Cardiac muscle cell (in vitro differentiated cells and primary cell): ENCODE measurements at places on chromosomes 4 and X. TPM values are rescaled to one million over a fixed set of nuclear protein-coding genes. Genes with fewer than 3 reads are reported as not detected.

The GAGE2A gene
- total RNA-seq: not detected in 2 replicates

The TEX13D gene
- total RNA-seq: not detected in 2 replicates

The RADX gene
- 4.5 and 6.3 TPM in 2 replicates for total RNA-seq

The HS6ST2 gene
- 20.6 and 27.1 TPM in 2 replicates for total RNA-seq

The MMRN1 gene
- 0.27 and 1.3 TPM in 2 replicates for total RNA-seq

The GSX2 gene
- total RNA-seq: not detected in 2 replicates

The CYLC1 gene
- not detected in 2 replicates for total RNA-seq

The ATP1B4 gene
- 0.11 and 0.45 TPM in 2 replicates for total RNA-seq

The TET2 gene
- total RNA-seq: 19.2 and 23.3 TPM in 2 replicates

The FGFBP2 gene
- not detected in 2 replicates for total RNA-seq

The NAP1L3 gene
- total RNA-seq: 61.4 and 67.6 TPM in 2 replicates

The RNF175 gene
- 1.3 and 1.9 TPM in 2 replicates for total RNA-seq

DNA sequence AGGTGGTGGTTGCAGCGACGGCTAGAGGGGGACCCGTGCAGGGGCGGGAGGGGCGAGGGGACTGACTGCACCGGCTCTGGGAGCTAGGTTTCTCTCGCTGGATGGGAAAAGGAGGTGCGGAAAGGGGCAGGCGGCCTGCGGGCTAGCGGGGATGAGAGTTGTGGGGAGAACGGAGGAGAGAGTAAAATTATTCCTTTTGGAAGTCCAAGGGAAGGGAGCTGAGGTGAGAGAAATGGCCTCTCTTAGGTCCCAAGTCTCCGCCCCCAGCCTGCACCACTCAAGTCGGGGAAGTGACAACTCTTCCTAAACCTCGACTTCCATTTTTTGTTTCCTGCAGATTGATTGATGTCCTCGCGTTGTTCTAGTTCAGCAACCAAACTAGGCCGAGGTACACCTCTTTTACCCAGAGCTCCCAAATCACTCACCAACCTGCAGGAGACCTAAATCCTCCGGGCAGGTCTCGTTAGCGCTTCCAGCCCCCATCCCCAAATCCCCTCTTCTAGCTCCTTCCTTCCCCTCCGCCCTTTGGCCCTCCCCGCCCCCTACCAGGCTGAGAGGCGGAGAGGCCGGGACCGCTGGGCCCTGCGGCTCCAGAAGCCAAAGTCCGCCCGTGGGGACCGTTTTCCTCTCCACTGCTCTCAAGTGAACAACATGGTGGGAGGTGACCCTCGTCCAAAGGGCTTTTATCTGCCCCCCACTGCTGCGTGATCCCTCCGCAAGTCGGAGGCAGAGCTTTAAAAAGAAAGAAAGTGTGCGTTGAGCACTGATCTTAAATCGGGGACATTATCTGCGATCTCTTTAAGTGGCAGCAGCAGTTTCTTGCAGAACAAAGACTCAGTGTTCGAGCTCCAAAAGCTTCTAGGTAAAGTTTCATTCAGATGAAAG is 7.3 kb downstream of the PITX2 start:
- DNase-seq: no peak

- DNase-seq: no peak
Observed at GRCh38 chr4:3512279-3512678, 19.9 kb downstream of the LRPAP1 start.

- DNase-seq: no peak
Observed at GRCh38 chr4:34619531-34620162, 1624.7 kb downstream of the ARAP2 start.

- peak; percentile 0 for DNase-seq
Observed at GRCh38 chrX:95791876-95792275, 892.8 kb upstream of the DIAPH2 start.

GRCh38 chr4:139560406-139561104 is 4.5 kb upstream of the SETD7 start:
- no peak for DNase-seq

- DNase-seq: peak; percentile 54
Observed at GRCh38 chr4:74446193-74446868, 1.4 kb downstream of the AREG start.

- DNase-seq: no peak
Observed at GRCh38 chr4:62004881-62005280, 804.8 kb downstream of the ADGRL3 start.

DNA sequence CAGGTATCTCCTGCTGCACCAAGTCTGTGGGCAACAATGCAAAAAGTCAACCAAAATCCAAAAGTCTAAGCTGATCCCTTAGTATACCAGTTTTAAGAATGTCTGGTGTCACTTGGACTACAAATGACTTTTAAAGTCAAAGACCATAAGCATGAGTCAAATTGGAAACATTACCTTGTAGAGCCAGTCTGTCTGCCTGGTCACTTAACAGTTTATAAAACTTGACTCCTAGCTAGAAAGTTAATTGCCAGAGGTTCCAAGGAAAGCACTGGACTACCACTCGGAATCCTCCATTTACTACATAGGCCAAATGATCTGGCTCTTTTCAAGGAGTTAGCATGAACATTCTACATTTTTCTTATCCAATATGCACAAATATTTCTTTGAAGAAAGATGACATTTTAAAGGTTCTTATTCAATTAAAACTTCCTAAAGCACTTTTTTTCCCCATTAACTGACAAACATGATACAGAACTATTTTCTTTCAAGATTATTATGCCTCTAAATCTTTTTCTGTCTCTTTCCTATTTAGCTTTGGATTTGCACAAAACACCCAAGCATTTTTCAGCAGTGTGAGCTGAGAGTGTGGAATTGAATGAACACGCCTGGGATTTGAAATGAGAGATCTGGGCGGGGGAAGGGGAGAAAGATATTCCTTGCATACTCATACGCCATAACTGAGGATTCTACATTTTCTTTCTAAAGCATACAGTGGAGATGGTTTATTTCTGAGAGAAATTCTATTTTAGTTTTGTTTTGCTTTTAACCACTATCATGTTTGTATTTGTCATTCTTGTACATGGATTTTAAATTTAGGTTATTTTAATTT is 188.4 kb downstream of the SHROOM3 start:
- DNase-seq: no peak

GRCh38 chr4:155609455-155610059 is 57.1 kb upstream of the GUCY1A1 start:
- DNase-seq: no peak

DNA sequence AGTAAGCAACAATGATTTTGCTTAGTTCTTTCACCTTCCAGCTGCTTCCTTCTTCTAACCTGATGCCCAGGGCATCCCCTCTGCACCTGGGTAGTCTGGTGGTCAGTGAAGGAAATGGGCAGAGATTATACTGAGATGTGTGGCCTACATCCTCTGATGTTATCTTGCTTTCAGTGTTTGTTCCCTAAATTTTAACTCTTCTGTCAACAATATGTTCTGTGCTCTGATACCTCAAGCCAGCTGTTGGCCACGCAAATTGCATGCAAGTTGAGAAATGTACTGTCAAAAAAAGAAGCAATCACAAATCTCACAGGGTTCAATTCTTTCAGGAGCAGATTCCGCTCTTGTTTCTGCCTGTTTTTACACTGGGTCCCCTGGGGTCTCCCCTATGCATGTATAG is 73.8 kb downstream of the FBXW7 start:
- peak; percentile 15 for DNase-seq

- DNase-seq: no peak
Observed at GRCh38 chr4:1305781-1306455, 16.2 kb downstream of the MAEA start.

DNA sequence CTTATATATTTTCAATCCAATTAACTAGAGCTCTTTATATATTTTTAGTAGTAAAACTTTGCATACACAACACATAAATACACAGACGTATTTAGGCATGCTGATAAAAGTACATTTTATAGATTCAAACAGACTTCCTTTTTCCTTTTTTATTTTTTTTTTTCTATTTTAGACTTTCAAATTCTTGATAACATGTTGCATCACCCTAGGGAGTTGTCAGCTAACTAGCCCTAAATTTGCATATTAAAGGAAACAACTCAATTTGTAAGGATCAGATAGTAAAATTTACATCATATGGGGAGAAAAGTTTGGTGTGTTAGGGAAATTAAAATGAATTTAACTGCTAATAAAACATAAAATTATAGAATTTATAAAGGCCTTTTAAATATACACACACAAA is 47.4 kb upstream of the APOOL start:
- DNase-seq: no peak

GRCh38 chrX:135114392-135114791 is 5.9 kb downstream of the ETDB start:
- no peak for DNase-seq

DNA sequence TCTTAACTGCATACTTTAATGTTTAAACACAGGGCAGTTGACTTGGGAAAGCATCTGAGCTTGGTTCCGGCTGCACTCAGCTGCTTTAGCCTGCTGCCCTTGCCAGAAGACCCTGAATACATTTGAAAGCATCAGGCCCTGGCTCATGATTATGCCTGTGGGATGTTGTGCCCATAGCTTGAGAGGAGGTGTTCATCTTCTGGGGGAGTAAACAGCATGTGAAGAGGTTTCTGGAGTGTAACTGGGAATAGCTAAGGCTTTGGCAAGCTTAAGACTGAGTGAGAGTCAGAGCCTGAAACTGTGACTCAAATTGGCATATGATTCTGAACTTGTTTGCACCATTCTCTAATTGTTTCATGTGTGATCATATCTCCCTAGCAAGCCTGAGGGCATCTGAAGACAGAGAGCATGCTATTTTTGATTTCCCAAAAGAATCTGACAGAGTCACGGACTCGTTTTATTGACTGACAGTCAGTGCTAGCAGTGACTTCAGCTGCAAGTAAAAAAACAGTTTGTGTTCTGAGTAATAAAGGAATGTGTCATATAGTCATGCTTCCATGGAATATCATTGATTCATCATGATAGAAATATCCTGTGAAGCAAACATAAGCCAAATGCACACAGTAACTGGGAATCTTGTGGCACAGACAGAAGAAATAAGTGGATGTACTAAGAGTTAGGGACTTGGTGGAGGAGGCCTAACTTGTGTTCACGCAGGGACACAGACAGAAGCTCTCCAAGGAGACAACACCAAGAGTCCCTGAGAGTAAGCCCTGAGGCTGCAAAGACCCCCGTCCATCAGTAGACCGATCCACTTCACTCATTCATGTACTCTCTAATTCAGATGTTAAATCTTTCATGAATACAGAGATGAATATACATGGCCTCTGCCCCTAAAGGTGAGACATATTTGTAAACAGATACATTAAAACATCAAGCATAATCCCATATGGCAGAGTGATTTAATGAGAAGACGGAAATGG is 100.7 kb downstream of the SYNPO2 start:
- DNase-seq: no peak

GRCh38 chr4:37490391-37491347 is 195.5 kb downstream of the RELL1 start:
- DNase-seq: no peak

- DNase-seq: no peak
Observed at GRCh38 chr4:7717946-7718490, 221.6 kb downstream of the AFAP1 start.

DNA sequence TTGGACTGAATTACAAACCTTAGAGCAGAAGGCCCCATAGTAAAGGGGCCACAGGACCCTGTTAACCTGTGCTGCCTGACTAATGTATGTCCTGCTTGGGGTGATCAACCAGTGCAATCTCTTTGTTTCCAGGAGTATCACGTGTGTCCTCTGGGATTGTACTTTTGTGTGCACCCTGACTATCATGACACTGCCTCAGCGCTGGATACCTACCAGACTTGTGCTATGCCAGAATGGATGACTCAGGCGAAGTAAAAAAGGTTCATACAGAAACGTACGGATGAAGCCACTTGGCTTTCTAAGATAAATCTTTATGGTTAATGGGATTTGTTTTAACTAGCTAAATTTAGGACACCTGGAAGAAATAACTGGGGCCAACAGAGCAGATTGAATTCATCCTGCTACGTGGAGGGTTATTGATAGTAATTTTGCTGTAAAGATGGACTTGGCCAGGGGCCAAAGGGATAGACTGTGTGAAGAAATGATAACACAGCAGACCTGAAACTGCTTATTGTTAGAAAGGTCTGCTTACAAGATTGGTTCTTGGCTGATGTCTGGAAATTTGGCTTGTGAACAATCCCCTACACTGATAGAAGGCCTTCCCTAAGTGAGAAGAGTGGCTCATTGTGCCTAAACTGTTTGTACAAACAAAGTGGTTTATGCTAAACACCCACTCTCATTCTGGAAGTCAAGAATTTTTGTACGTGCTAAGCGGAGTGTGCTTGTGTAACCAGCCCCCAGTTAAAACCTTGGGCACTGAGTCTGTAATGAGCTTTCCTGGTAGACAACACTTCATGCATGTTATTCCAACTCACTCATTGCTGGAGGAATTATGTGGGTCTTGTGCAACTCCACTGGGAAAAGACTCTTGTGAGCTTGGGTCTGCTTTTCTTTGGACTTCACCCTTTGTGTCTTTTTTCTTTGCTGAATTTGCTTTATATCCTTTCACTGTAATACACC is 750.5 kb upstream of the HTR2C start:
- DNase-seq: no peak

GRCh38 chr4:7430368-7430964 is 4.3 kb downstream of the PSAPL1 start:
- DNase-seq: peak; percentile 18

DNA sequence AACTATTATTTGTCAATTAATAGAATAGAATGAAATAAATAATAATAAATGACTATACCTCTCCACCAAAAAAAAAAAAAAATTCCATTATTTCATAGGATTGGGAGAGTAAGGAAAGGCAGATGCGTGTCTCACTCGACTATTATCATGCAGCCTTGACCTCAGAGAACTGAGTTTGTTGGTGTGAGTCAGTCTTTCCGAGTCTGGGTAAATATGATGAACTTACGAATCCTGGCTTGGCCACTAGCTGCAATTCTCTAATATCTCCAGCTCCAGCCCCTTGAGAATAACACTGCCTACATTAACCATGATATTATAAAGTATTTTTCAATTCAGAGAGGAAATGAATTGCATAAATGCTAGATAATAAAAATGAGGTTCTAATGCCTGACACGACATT is 46.6 kb upstream of the DHX15 start:
- DNase-seq: peak; percentile 94

- DNase-seq: no peak
Observed at GRCh38 chr4:32748498-32748897, 2028.3 kb downstream of the PCDH7 start.

GRCh38 chr4:152689615-152690501 is 10.1 kb upstream of the TMEM154 start:
- DNase-seq: no peak

- no peak for DNase-seq
Observed at GRCh38 chr4:139887962-139888735, 222.5 kb downstream of the MGST2 start.

DNA sequence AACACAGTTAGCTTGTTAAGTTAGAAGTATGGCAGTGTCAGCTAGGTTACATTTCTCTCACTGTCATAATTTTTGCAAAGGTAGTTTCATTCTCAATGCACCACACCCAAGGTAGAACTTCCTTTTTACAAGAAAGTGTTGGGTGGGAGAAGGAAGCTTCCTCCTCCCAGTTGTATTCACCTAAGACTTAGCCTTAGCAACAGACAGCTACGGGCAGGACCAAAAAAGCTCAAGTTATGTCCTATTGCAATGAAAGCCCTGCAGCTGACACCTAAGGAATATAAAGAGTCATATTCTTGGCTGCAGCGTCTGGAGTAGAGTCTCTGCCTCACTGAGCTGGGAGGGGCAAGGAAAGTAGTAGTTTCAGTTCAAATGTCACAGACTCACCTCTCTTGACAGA is 25.1 kb upstream of the PRDM8 start:
- no peak for DNase-seq
